Nephron progenitor cell (in vitro differentiated cells): ENCODE measurements at places on chromosomes 4 and X.

DNA sequence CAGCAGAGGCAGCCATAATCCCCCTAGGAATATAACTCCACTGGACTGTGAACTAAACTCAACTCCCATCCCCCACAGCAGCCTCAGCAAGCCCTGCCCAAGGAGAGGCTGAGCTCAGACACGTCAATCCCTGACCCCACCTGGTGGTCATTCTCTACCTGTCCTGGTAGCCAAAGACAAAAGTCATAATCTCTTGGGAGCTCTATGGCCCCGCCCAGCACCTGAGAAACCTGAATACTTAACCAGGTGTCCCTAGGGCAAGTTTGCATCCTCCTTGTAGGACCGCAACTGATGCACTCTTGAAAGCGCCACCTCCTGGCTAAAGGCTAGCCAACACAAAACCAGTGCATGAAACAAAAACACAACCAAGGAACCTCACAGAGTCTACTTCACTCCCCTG is 18.4 kb downstream of the CT47B1 start:
- H3K36me3 ChIP-seq, result no peaks in the 10 kb centered on the region
- H3K4me3 ChIP-seq, result no peak overlapping the region
- no peaks in the 10 kb centered on the region for H3K4me1 ChIP-seq
- no peaks in the 10 kb centered on the region for H3K27me3 ChIP-seq
- DNase-seq, result no peak

- peaks cover 50% of the 10 kb centered on the region for H3K4me1 ChIP-seq
- no peak overlapping the region for H3K4me3 ChIP-seq
- H3K27ac ChIP-seq, result no peak overlapping the region
- no peaks in the 10 kb centered on the region for H3K27me3 ChIP-seq
Observed at GRCh38 chr4:143391895-143392294, 55.2 kb downstream of the GAB1 start.

GRCh38 chr4:136012220-136012619 is 1520.1 kb downstream of the PCDH18 start:
- H3K27me3 ChIP-seq, result no peaks in the 10 kb centered on the region
- peaks cover 14% of the 10 kb centered on the region for H3K4me1 ChIP-seq
- no peak overlapping the region for H3K4me3 ChIP-seq

GRCh38 chr4:110014233-110014632 is 101.5 kb downstream of the EGF start:
- H3K4me1 ChIP-seq, result peaks cover 6% of the 10 kb centered on the region
- DNase-seq, result no peak
- H3K36me3 ChIP-seq, result no peaks in the 10 kb centered on the region

- H3K36me3 ChIP-seq, result no peaks in the 10 kb centered on the region
- H3K4me1 ChIP-seq, result no peaks in the 10 kb centered on the region
- H3K27me3 ChIP-seq, result peaks cover 79% of the 10 kb centered on the region
- H3K27ac ChIP-seq, result no peak overlapping the region
- DNase-seq, result peak; percentile 38
- no peak overlapping the region for H3K4me3 ChIP-seq
Observed at GRCh38 chr4:80219301-80220025, 22.2 kb downstream of the PRDM8 start.
